ENCODE measurements at places on chromosomes 16 and 17.

GRCh38 chr17:45231481-45232116 lies 9.9 kb downstream of the FMNL1 start:
- DNase-seq: no peak

GRCh38 chr17:43405861-43406260 lies 7.1 kb downstream of the ARL4D start:
- no peak for DNase-seq

GRCh38 chr17:78329263-78330059 lies 30.4 kb downstream of the SOCS3 start:
- peak; percentile 75 for DNase-seq

- no peak for DNase-seq
Observed at GRCh38 chr16:13863075-13863765, 56.7 kb upstream of the ERCC4 start.

DNA sequence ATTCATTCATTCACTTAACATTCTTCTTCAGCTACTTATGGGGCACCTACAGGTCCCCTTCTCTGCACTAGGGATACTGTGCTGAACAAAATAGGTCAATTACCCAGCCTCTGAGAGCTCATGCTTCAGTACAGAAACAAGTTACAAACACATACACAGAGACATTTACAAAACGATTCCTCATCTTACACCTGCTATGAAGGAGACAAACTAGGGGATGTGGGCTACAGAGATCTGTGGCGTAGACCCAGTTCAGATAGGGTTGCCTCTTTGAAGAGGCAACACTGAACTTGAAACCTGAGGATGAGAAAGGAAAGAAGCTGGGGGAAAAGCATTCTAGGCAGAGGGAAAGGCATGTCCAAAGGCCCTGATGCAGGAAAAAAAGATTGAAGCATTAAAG lies 5.2 kb downstream of the IL21R start:
- no peak for DNase-seq

DNA sequence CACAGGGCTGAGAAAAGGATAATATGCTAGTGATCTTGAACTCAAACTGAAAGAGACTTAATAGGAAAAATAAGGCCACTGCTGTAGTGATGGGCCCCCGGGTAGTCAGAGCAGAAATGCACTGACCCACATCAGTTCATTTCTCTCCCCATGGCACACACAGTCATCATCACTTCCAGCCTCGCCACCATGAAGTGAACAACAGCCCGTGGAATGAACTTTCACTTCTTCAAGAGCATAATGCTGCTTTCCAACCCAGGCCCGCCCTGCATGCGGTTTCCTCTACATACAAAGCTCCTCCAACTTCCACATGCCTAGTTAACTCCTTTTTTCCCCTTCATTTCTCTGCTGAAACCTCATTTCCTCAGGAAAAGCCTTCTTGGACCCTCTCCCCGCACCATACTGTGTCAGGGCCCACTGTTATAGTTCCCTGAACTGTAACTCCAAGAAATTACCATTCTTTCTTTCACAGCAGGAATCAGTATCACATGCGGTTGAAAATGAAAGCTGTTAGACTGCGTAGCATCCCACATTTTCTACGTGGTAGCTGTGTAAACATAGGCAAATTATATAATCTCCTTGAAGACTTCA lies 65.8 kb upstream of the SMIM36 start:
- no peak for DNase-seq

DNA sequence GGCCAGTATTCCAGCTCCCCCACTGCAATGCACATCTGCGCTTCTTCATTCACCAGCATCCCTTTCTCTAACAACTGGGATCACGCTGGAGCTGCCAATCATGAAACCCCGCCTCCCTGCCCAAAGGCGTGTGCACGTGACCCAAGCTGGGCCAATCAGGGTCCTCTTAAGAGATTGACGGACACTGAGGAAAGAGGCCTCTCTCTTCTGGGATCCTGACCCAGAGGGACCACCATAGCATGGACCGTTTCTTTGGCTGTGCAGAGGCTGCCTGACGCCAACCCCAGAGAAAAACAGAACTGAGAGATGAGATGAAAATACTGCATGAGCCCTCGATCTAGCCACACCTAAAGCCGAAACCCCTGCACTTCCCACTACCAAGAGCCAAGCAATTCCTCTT lies 32.0 kb downstream of the COTL1 start:
- DNase-seq: no peak

- no peak for DNase-seq
Observed at GRCh38 chr17:65532101-65532890, 29.2 kb downstream of the AXIN2 start.

- no peak for DNase-seq
Observed at GRCh38 chr17:62690168-62690897, 62.9 kb downstream of the MRC2 start.

- DNase-seq: no peak
Observed at GRCh38 chr17:42202159-42202558, 7.9 kb upstream of the GHDC start.

All from urothelium cell line (cell line).